Mesothelial cell of epicardium (in vitro differentiated cells): ENCODE measurements at places on chromosomes 2 and 18. TPM values are rescaled to one million over a fixed set of nuclear protein-coding genes. Genes with fewer than 3 reads are reported as not detected.

DNA sequence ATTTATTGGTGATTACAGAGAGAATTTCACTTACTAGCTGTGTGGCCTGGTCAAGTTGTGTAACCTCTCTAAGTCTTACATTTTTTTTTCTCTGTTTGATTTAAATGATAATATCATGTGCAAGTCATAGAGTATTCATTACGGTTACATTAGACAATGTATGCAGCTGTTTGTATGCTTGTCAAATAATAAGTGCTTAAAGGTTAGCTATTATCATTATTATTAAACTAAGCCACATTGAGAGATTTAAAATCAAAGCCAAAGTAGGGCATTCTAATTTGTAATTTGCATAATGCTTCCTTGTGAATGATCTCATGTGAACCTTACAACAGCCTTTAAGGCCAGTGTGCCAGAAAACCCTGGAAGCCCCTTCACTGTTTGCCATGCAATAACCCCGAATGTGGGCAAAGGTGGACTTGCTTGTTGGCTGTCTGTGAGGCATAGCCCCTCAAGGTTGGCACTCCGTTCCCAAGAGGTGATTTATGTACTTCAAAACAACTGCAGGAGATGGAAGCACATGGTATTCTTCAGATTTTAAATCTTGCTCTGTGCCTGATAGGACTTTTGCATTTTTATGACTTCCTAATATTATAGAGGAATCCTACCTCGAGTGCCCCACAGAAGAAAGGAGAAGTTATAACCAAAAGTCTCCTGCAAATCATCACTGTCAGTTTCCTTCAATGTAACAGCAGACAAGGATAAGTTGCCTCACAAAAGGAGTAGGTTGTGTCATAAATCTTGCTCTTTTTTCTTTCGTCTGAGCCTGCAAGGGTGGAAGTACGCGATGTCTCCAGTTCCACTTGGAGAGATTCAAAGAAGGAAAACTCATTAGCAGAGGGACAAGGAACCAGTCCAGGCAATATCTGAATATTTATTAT is 272.0 kb downstream of the TGIF1 start:
- no peak for DNase-seq

DNA sequence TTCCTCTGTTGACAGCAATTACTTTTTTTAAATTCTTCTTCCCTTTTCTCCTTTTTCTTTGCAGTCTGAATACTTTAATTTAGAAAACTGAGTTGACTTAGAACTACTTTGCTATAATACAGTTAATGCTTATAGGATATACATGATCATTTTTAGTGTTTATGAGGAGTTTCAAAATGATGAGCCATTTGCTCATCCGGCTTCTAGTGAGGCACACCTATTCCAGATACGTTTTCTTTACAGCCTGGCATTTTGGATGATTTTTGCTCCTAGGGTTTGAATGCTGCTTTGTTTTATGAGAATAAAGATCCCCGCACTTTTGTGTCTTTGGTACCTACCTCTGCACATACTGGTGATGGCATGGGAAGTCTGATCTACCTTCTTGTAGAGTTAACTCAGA is 52.8 kb downstream of the EIF5B start:
- no peak for DNase-seq

SLC5A7 gene
- total RNA-seq = 0.11 TPM in 1 of 3 replicates, not detected in the others

RUFY4 gene
- not detected in 3 replicates for total RNA-seq

DNA sequence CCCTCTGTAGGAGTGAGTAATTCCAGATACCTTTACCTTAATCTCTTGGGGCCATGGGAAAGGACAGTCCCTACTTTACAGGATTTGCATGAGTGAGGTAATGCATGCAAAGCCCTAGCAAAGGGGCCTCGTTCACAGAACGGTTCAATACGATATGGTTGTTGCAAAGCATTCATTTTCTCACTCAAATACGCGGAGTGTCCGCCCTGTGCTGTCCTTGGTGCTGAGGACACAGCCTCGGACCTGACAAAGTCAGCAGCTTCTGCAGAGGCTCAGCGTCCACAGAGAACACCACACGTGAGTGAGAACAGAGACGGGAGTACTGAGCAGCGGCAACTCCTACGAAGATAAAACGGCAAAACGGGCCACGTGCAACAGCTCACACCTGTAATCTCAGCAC is 125.7 kb downstream of the EIPR1 start:
- no peak for DNase-seq
